Common myeloid progenitor, CD34-positive (primary cell): ENCODE measurements at places on chromosomes 13 and 19.

DNA sequence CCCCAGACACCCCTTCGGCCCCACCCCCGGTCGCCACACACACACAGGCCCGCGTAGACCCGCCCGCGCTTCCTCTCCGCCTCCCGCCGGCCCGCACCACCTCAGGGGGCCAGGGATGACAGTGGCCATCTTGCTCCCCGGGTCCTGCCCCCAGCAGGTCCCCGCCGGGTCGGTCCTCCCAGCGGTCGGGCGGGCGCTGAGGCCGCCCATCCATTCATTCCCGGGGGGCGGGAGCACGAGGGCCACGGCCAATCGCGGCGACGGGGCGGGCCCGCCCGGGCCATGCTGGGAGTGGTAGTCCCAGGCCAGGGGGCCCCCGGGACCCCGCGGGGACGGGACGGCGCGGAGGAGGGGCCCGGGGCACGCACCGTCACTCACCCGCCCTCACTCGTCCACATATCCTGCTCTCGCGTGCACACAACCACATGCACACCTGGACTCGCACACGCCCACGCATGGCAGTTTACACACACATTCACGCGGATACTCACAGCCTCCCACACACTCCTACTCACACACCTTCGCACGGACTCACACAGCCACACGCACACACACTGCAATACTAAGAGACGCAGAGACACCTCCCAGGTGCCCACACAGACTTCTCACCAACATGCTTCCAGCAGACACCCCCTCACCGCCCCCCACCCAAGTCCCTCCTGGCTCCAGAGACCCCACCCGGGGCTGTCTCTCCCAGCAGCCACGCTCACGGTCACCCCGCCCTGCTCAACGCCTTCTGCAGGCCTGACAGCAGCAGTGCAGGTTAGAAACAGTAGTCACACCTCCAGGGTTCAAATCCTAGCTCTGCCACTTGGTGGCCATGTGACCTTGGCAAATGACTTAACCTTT is at the start of gene DPF1:
TSS of gene DPF1 (minus strand) at position 209 of the 849 bp plus-strand sequence. CDS start at position 129, 80 bp downstream.
- peak; percentile 67 for DNase-seq

- DNase-seq = peak; percentile 95
These were observed 10.0 kb downstream of the ARHGAP45 start for GRCh38 chr19:1076951-1077350.

DNA sequence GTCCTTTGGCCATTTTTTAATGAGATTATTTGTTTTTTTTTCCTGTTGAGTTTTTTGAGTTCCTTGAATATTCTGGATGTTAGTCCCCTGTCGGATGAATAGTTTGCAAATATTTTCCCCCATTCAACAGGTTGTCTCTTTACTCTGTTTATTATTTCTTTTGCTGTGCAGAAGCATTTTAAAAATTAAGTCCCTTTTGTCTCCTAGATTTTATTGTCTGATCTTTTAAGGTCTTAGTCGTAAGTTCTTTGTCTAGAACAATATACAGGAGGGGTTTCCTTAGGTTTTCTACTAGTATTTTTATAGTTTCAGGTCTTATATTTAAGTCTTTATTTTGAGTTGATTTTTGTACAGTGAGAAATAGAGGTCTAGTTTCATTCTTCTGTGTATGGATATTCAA is 284.4 kb downstream of the GPC6 start:
- DNase-seq = no peak

GRCh38 chr19:16208847-16209665 is 11.3 kb downstream of the AP1M1 start:
- DNase-seq = peak; percentile 15

GRCh38 chr19:1085053-1085658 is 10.0 kb downstream of the POLR2E start:
- DNase-seq = no peak

- DNase-seq = no peak
These were observed 101.9 kb downstream of the GADD45B start for GRCh38 chr19:2577722-2578335.

- DNase-seq = no peak
These were observed 12.3 kb downstream of the TSSK6 start for GRCh38 chr19:19502808-19503602.

GRCh38 chr19:51139299-51140014 is 2.6 kb upstream of the SIGLEC7 start:
- DNase-seq = peak; percentile 79

GRCh38 chr13:27496006-27496405 is 45.6 kb upstream of the MTIF3 start:
- DNase-seq = no peak

DNA sequence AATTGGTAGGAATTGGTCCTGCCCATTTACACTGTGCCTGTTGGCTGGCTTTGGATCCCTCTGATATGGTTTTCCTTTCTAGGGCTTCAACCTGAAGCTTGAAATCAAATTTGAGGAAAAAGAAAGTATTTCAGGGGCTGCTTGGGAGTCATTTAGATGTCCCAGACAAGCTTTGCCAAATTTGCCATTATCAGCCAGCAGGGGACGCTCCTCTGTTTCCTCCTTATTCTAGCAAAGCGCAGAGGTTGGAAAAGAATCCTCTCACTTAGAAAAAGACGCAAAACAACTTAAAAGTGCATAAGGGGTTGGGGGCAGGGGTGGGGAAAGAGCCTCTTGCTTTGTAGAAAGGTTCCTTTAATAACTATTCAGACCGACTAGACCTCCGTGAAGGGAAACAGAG is 1211.1 kb upstream of the PCDH20 start:
- no peak for DNase-seq

DNA sequence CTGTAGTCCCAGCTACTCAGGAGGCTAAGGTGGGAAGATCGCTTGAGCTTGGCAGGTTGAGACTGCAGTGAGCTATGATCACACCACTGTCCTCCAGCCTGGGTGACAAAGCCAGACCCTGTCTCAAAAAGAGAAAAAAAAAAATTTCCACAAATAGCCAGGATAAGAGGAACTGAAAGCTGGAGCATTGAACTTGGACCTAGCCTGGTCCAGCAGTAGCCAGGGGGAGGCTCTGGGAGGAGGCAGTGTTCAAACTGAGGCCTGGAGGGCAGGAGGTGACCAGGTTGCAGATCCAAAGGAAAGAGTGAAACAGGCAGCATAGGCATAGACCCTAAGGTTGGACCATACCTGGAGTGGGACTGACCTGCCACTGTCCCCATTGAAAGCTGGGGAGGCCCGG is 26.9 kb upstream of the PIK3R2 start:
- DNase-seq = no peak

GRCh38 chr13:41931337-41931736 is 29.6 kb downstream of the VWA8 start:
- no peak for DNase-seq

DNA sequence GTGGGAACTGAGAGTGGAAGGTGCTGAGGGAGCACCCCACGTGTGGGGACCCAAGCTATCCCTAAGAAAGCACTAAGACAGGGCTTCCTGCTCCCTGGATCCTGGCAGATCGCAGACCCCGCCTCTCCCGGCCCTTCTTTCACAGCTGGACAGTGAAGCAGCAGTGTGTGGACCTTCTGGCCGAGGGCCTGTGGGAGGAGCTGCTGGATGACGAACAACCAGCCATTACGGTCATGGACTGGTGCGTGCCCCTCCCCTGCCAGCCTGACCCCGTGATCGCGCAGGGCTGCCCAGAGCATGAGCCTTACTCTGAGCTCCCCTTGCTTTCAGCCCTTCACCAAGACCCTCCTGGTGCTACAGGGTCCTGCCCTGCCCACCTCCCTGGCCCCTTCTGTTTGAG is 2.3 kb downstream of the NCCRP1 start:
- DNase-seq = no peak

GRCh38 chr19:16087940-16088339 is 11.6 kb downstream of the TPM4 start:
- DNase-seq = no peak

DNA sequence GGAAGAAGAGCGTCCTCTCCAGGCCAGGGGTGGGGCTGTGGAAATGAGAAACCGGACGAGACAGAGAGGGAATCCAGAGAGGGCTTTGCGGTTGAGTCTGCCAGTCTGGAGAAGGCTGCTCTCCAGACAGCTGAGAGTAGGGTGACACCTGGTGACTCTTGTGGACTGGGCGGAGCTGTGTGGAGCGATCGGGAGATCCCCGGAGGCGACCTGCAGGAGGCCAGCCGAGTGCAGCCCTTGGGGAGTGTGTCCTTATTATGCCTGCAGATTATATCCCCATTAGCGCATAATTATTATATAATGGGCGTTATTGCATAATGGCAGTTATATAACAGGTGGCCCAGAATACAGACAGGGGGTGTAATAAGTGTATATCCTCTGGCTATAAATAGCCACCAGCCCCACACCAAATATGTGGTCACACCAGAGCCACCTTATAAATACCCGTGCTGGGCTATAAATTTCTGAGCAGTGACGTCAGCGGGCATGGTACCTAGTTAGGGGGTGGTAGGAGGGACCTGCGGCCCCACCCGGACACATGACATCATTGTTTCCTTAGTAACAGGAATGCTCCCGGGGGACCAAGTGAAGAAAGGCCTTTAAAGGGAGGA is 41.2 kb downstream of the NFIX start:
- DNase-seq = no peak

GRCh38 chr13:75480671-75481175 is 1.2 kb downstream of the TBC1D4 start:
- DNase-seq = peak; percentile 64

GRCh38 chr13:35293579-35294226 is 182.8 kb downstream of the MAB21L1 start:
- no peak for DNase-seq

- DNase-seq = no peak
These were observed at the start of gene ADAMTSL5 for GRCh38 chr19:1512671-1513498. TSS of gene ADAMTSL5 (minus strand) at chr19:1513019. CDS start at chr19:1510943, 2,076 bp downstream.
